HCT116 (cell line): ENCODE measurements at places on chromosomes 6 and 20. TPM values are rescaled to one million over a fixed set of nuclear protein-coding genes. Genes with fewer than 3 reads are reported as not detected.
A peak's percentile ranks its signal among the peaks of the same experiment; 100 is the strongest.

- no peak overlapping the region for H3K4me3 ChIP-seq
- no peak for DNase-seq
- no peaks in the 10 kb centered on the region for H3K27me3 ChIP-seq
- H3K27ac ChIP-seq = no peak overlapping the region
- H3K4me1 ChIP-seq = no peaks in the 10 kb centered on the region
Measured at GRCh38 chr20:35791821-35792220, 20.0 kb downstream of the PHF20 start.

- no peaks in the 10 kb centered on the region for H3K4me1 ChIP-seq
- peaks cover 40% of the 10 kb centered on the region for H3K27me3 ChIP-seq
- H3K27ac ChIP-seq = no peak overlapping the region
- H3K36me3 ChIP-seq = no peaks in the 10 kb centered on the region
Measured at GRCh38 chr20:13213335-13213734, 7.7 kb upstream of the ISM1 start.

DNA sequence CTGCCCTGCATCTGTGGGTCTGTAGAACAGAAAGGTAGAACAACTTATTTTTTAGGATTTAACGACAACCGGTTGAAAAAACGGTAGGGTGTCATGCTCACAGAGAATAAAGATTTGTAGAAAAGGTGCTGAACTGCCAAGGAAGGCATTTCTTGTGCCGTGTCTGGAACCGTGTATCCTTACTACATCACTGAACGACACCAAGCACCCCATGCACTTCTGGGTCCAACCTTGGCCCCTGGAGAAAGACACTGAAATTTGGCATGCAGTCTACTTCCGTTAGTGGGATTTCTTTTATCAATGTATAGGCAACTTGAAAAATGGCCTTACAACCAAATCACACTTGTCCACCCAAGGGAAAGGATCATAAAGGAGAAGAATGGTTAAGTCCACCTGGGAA lies 145.5 kb downstream of the ZMYND8 start:
- no peaks in the 10 kb centered on the region for H3K27me3 ChIP-seq
- peaks cover 14% of the 10 kb centered on the region for H3K4me1 ChIP-seq
- H3K27ac ChIP-seq = no peak overlapping the region
- H3K36me3 ChIP-seq = peaks cover 23% of the 10 kb centered on the region

DNA sequence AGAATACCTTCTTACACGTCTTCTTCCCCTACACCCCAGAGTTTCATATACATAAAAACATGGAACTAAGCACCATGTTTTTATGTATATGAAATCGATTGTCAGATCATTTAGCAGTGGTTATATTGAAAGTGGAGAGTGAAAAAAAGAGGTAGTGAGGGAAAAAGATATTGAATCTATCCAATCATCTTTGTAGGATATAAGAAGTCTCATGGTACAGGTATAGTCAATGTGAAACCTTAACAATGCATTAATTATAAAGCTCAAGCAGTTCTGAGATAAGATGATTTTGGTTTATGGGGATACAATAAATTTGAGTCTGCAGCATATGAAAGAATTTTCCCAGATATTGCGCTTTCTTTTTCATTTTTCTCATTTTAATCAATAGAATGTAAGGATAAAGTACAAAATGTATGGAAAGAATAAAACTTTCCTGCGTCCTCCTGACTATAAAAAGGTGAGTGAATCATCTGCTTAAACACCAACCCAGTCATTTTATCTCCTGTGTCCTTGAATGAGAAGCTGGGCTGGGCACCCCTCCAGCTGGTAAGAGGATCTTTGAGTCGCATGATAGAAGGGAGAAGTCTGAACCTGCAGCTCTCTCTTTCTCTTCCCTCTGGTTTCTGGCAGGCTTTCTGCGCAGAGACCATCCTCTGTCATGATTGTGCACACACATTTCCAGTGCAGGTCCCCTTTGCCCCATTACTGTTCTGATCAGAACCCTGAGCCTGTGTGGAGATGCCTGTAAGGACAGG lies 28.1 kb upstream of the AKIRIN2 start:
- H3K27ac ChIP-seq = no peak overlapping the region
- DNase-seq = no peak
- H3K36me3 ChIP-seq = no peaks in the 10 kb centered on the region
- no peak overlapping the region for H3K4me3 ChIP-seq

REM1 gene
- not detected for total RNA-seq

- no peaks in the 10 kb centered on the region for H3K27me3 ChIP-seq
- no peaks in the 10 kb centered on the region for H3K36me3 ChIP-seq
- no peak overlapping the region for H3K27ac ChIP-seq
Measured at GRCh38 chr6:971981-972640, 279.2 kb upstream of the EXOC2 start.

- no peak overlapping the region for H3K27ac ChIP-seq
- no peak overlapping the region for H3K4me3 ChIP-seq
- H3K4me1 ChIP-seq = no peaks in the 10 kb centered on the region
- no peaks in the 10 kb centered on the region for H3K27me3 ChIP-seq
- no peaks in the 10 kb centered on the region for H3K36me3 ChIP-seq
Measured at GRCh38 chr6:7172649-7173048, 64.9 kb downstream of the RREB1 start.

DNA sequence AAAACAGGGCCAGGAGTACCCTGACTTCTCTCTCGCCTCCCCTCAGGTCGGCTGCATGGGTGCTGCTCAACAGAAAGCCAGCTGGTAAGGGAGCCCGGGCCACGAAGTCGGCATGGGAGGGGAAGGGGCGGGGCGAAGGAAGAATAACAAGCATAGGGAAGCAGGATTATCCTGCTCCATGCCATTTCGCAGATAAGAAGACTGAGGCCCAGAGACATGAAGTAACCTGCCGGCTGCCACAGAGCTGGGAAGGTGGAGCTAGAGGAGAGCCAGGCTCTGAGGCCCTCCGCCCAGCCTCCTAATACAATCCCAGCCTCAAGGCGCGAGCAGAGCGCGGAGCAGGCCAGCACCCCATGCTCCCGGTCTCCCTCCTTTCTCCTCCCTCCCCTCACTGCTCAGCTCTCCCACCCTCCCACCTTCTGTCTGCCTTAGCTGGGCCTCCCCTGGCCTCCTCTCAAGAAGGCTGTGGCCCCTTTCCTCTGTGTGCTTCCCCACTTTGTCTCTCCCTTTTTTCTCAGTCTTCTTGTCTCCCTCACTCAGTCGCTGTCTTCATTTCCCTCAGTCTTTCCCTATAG lies 13.2 kb upstream of the HMGA1 start:
- peak overlapping the region; percentile 36 for H3K4me3 ChIP-seq
- peaks cover 46% of the 10 kb centered on the region for H3K4me1 ChIP-seq
- H3K36me3 ChIP-seq = no peaks in the 10 kb centered on the region
- H3K27me3 ChIP-seq = no peaks in the 10 kb centered on the region
- peak overlapping the region; percentile 92 for H3K27ac ChIP-seq
- no peak for DNase-seq

DNA sequence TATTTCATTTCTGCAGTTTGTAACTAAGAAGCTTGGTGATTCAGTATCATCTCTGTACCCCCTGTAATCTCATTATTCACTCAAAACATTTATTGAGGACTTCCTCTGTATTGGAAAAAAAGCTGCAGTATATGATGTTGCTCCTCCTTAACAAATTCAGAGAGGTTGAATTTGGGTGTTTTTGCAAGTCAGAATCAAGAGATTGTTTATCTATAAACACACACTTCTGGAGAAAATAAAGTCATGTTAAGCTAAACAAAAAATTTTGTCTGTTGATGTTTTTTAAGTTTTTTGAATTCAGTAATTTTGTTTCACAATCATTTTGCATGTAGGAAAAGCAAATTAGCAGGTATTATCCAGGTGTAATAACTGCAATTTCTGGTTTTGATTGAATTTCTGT lies 11.4 kb upstream of the RHAG start:
- H3K27me3 ChIP-seq = no peaks in the 10 kb centered on the region
- H3K4me3 ChIP-seq = no peak overlapping the region
- H3K36me3 ChIP-seq = no peaks in the 10 kb centered on the region
- DNase-seq = no peak

DNA sequence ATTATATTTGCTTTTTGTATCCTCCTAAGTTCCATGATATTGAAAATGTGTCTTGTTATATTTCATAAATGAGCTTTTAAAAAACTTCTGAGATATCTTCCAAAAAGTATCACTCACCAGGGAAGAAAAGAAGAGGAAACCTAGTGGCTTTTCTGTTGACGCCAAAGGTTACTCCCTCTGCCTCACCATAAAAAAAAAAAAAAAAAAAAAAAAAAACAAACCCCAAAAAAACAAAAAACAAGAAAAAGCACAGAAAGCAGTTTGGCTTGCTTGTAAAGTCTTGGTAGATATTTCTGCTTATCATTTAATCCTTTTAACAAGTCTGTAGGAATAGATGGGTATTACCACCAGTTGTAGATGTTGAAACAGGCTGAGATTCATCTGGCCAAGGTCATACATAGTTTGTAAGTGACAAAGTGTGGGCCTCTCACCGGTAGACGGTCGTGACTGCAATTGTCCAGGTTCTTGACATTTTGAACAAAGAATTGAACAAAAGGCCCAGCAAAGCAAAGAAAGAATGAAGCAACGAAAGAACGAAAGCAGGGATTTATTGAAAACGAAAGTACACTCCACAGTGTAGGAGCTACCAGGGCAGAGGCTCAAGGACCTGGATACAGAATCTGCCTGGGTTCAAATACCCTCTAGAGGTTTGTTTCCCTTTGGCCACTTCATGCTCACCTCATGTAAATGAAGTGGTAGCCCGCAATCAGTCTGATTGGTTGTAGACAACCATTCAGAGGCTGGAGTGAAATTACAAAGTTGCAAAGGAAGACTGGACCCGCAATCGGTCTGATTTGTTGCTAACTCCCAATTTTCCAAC lies 11.6 kb upstream of the ELOVL5 start:
- H3K4me1 ChIP-seq = peaks cover 35% of the 10 kb centered on the region
- no peak for DNase-seq
- peak overlapping the region; percentile 88 for H3K27ac ChIP-seq
- no peaks in the 10 kb centered on the region for H3K36me3 ChIP-seq
- peak overlapping the region; percentile 63 for H3K4me3 ChIP-seq
